Renal cortical epithelial cell (primary cell): ENCODE measurements at places on chromosomes 2 and 18. TPM values are rescaled to one million over a fixed set of nuclear protein-coding genes. Genes with fewer than 3 reads are reported as not detected.

- no peak for DNase-seq
These were observed 61.8 kb downstream of the ADD2 start for GRCh38 chr2:70706026-70706795.

DNA sequence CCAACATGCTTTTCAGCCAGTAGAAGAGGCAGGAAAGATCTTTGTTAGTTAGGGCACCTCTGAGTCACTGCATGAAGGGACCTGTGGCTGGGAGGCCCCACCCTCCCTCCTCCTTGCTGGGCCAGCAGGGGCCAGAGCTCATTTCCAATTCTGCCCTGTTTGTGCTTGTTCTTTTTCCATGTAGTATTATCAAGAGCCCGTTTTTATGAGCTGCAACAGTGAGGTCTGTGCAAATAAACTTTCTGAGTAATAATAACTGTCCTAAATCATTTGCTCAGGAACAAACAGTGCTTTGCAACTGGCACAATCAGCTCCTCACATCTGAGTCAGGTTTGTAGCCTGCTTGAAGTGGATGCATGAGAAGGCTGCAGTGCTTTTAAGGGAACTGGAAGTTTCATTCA is 128.0 kb downstream of the ARL4C start:
- peak; percentile 93 for DNase-seq

DNA sequence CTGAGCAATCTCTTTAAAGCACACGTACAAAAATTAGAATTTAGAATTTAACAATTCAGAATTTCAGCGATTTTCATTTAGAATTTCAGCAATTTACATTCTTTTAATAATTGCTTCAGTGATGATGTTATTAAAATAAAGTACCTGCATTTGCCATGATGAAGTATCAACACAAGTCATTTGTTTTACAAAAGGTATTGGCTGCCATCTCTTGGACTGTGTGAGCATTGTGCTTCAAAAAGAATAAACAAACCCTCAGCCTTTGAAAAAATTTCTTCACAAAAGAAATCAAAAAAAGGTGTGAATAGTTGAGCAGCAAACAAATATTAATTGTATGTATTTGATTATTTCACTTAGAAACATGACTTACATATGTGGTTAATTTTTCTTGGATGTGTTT is 27.1 kb upstream of the ZC3H15 start:
- DNase-seq: peak; percentile 30

DNA sequence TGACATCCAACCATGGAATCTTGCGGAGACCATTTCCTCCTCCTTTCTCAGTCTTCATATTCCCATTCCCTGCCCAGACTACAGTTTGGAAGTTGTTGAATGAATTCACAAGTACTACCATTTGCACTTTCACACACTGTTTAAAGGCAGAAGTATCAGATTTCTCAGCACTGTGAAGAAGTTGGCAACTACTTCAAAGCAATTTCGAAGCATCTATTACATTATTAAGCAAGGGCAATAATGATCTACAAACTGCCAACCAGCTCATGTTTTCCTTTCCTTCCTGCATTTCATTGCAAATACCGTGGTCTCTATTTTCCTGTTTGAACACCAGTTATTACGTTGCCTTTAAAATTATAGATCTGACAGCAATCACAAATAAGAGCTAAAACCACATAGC is 105.5 kb downstream of the IRS1 start:
- peak; percentile 60 for DNase-seq

DNA sequence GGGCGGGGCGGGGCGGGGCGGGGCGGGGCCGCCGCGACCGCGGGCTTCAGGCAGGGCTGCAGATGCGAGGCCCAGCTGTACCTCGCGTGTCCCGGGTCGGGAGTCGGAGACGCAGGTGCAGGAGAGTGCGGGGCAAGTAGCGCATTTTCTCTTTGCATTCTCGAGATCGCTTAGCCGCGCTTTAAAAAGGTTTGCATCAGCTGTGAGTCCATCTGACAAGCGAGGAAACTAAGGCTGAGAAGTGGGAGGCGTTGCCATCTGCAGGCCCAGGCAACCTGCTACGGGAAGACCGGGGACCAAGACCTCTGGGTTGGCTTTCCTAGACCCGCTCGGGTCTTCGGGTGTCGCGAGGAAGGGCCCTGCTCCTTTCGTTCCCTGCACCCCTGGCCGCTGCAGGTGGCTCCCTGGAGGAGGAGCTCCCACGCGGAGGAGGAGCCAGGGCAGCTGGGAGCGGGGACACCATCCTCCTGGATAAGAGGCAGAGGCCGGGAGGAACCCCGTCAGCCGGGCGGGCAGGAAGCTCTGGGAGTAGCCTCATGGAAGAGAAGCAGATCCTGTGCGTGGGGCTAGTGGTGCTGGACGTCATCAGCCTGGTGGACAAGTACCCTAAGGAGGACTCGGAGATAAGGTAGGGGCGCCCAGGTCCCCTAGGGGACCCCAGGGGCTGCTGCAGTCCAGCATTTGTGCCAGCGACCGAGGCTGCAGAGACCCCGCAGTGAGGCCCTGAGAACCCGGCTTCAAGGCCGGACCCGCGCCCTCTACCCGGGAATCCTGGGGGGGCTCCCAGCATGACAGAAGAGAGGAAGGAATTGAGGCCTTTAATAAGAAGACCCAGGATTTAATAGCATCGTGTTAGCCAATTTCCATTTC is at the start of gene KHK:
Gene KHK (plus strand): TSS at position 49 of the 870 bp plus-strand sequence. CDS start 488 bp downstream, at position 537.
- DNase-seq: no peak

- DNase-seq: no peak
These were observed 47.0 kb downstream of the RAB12 start for GRCh38 chr18:8656232-8656631.

Gene GPR75
- total RNA-seq: 0.69 and 2.8 TPM in 2 replicates
